ENCODE measurements at places on chromosomes 13 and 19. TPM values are rescaled to one million over a fixed set of nuclear protein-coding genes. Genes with fewer than 3 reads are reported as not detected.

IGFL1 gene
- not detected for total RNA-seq

PABPC3 gene
- total RNA-seq, result 0.22 TPM

PRR36 gene
- not detected for total RNA-seq

ZNF556 gene
- not detected for total RNA-seq

WASF3 gene
- total RNA-seq, result 23.0 TPM

LGALS4 gene
- total RNA-seq, result 0.13 TPM

NXNL1 gene
- total RNA-seq, result not detected

PLPPR3 gene
- 0.40 TPM for total RNA-seq

ZNF681 gene
- 1.1 TPM for total RNA-seq

MAP4K1 gene
- 0.53 TPM for total RNA-seq

FAM83E gene
- 0.57 TPM for total RNA-seq

CBARP gene
- total RNA-seq, result 3.1 TPM

KLK15 gene
- not detected for total RNA-seq

CEACAM16 gene
- total RNA-seq, result not detected

PRKCG gene
- total RNA-seq, result 0.22 TPM

GPR18 gene
- total RNA-seq, result not detected
